Activated effector memory CD4-positive, alpha-beta T cell treated with Interleukin-2 at 50 U/mL for 16 hours (primary cell): ENCODE measurements at places on chromosomes 5 and 9.

- no peak for DNase-seq
Measured at GRCh38 chr5:13898569-13898968, 45.9 kb downstream of the DNAH5 start.

- DNase-seq = no peak
Measured at GRCh38 chr9:25678846-25679360, 659 bp upstream of the TUSC1 start.

- DNase-seq = no peak
Measured at GRCh38 chr9:125521462-125522327, 185.3 kb downstream of the MAPKAP1 start.

DNA sequence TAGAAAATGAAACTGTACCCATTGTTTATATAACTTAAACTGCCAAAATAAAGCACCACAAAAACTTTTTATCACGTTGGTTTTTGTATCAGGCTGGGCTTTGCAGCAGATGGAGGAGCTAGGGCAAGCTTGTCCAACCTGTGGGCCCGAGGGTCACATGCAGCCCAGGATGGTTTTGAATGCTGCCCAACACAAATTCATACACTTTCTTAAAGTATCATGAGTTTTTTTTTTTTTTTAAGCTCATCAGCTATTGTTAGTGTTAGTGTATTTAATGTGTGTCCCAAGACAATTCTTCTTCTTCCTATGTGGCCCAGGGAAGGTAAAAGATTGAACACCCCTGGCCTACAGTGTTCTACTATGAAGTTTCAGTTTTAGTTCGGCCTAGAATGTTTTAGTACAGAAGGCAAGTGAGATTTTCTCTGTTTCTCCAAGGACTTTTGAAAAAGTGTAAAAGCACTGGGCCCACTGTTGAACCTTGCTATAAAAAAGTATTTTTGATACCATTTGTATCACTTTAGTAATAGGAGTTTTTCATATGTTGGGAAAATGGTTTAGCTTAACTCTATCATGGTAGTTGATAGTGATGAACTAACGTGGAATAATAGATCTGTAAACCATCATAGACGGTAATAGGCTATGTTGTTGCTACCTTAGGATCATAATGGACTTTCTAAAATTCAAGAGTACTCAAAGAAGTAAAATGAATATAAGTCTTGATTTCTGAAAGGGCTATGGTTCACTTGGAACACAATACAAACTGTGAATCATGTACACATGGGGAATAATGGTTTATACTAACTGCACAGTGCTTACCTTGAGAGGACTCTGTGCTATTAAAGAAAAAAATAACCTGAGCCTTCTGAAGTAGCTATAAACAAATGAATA is 2.9 kb downstream of the CDKN2A start:
- no peak for DNase-seq

GRCh38 chr9:36113999-36114398 is 22.5 kb upstream of the GLIPR2 start:
- DNase-seq = no peak

- no peak for DNase-seq
Measured at GRCh38 chr5:107639990-107640389, 30.7 kb downstream of the EFNA5 start.

DNA sequence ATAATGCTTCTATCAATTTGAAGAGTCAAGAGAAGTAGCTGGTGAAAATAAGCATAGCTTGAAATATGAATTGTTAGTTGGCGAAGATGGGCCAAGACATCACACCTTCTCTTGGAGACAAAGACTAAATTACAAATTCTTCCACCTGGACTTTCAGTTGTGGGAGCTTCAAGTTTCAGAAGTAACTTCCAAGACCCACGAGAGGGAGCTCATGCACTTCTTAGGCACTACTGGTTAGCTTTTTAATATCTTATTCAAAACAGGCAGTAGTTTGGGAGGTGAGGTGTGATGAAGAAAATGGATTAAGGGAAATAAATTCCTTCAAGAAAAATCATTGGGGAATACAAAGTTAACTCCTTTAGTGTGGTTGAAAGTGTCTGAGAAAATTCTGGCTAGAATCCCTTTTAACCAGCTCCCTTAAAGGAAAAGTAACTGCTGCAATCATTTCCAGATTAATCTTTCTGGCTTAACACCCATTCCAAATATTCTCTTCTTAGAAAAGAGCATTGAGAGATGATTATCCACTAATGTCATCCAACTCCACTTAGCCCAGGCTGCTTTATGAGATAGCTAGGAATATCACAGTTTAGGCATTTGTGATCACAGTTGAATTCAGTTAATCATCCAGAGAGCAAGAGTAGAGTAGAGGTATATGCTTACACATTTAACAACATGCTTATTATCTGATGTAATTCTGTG is 139.5 kb upstream of the DMRTA1 start:
- no peak for DNase-seq

- no peak for DNase-seq
Measured at GRCh38 chr9:79446523-79447307, 125.0 kb upstream of the TLE4 start.
